Esophagus squamous epithelium (tissue), 5 donors: ENCODE measurements at places on chromosomes 6 and 20.
A peak's percentile ranks its signal among the peaks of the same experiment; 100 is the strongest.

- DNase-seq, result no peak
These were observed 105.4 kb upstream of the AKIRIN2 start for GRCh38 chr6:87807475-87807874.

DNA sequence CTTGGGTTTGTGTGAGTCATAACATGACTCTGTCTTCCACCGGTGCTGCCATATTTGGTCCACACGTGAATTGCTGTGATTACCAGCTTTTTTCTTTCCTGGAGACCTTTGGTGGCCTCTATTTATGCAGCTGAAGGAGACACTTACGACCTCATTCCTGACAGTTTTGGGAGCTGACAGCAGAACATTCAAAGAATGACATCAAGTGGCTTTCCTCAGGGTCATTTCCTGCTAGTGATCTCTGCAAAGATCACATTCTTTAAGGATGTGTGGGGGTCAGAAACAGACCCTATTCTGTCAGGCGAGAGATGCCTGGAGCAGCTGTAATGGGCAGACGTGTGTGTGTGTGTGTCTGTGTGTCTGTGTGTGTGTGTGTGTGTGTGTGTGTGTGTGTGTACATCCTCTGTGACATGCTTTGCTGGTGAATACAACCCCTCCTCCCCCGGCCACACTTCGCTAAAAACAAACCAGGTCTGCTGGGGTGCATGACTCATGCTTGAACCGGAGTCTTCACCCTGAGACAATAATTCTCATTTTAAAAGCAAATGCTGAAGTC lies 115.6 kb downstream of the TMEM170B start:
- DNase-seq, result no peak

DNA sequence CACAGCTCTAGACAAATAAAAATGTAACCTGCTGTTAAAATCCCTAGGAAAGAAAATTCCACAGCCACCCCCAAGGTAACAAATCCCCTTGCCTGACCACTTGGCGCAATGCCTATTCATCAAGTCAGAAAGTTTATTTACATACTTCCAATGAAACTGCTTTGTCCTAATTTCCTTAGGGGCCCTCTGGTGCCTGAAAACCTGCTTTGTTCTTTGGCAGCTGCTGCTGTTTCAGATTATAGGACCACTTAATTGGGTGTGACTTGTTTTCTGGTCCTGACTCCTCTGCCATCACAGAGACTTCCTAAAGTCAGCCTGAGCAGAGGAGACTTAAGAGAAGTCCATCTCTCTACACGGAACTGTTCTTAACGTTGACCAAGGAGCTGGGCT lies 323.6 kb downstream of the UBE3D start:
- DNase-seq, result no peak

- no peak for DNase-seq
These were observed 71.4 kb downstream of the VTA1 start for GRCh38 chr6:142218446-142218845.

- DNase-seq, result no peak
These were observed 38.8 kb downstream of the PLN start for GRCh38 chr6:118586746-118587485.

DNA sequence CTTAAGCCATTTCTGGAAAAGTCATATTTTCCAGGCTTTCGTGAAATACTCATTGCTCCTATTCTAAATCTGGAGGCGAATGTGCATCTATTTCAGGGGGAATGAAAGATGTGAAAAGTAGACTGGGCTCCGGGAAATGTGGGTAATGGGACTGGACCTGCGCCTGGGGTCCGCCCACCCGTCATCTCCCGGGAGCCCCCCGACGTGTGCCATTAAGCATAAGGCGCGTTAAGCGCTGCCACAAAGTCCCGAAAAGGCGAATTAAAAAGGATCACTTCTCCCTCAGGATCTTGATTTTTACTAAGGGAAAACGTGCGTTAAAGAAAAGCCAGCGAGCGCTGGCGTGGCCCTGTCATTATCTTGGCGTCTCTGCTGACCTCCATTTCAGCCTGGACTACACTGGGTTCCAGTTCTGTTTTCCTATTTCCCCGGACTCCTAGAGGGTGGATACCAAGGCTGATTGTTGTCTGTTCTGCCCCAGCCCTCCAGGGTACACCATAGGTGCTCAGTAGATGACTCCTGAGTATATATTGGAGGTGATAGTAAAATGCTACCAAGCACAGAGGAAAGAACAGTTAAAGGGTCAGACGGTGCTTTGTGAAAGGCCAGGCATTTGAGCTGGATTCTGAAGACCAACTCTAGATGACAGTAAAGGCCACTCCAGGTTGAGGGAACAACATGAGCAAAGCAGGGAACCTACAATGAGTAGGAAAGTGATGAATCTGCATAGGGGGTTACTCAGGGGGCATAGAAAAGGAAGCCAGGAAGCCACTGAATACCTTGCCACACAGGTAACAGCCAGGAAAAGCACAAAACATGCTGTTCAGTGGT lies 89.2 kb upstream of the ARID1B start:
- DNase-seq, result no peak

- DNase-seq, result no peak
These were observed 29.1 kb upstream of the APCDD1L start for GRCh38 chr20:58544286-58544685.

GRCh38 chr20:62606016-62606415 lies 36.3 kb upstream of the SLCO4A1 start:
- no peak for DNase-seq

GRCh38 chr6:150027806-150028565 lies 2.7 kb upstream of the RAET1L start:
- DNase-seq, result no peak

- DNase-seq, result no peak
These were observed 287.0 kb downstream of the CLIC5 start for GRCh38 chr6:45728674-45729073.

- DNase-seq, result no peak
These were observed 155.6 kb upstream of the SNX9 start for GRCh38 chr6:157667211-157668008.

DNA sequence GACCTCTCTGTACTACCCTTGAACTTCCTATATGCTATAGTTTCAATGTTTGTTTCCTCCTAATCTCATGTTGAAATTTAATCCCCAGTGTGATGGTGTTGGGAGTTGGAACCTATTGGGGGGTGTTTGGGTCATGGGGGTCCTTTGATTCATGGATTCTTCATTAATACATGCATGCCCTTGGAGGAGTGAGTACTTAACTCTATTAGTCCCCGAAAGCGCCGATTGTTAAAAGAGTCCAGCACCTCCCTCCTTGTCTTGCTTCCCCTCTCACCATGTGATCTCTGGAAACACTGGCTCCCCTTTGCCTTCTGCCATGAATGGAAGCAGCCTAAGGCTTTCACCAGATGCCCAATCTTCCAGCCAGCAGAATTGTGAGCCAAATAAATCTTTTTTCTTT lies 31.7 kb downstream of the NCR2 start:
- no peak for DNase-seq

DNA sequence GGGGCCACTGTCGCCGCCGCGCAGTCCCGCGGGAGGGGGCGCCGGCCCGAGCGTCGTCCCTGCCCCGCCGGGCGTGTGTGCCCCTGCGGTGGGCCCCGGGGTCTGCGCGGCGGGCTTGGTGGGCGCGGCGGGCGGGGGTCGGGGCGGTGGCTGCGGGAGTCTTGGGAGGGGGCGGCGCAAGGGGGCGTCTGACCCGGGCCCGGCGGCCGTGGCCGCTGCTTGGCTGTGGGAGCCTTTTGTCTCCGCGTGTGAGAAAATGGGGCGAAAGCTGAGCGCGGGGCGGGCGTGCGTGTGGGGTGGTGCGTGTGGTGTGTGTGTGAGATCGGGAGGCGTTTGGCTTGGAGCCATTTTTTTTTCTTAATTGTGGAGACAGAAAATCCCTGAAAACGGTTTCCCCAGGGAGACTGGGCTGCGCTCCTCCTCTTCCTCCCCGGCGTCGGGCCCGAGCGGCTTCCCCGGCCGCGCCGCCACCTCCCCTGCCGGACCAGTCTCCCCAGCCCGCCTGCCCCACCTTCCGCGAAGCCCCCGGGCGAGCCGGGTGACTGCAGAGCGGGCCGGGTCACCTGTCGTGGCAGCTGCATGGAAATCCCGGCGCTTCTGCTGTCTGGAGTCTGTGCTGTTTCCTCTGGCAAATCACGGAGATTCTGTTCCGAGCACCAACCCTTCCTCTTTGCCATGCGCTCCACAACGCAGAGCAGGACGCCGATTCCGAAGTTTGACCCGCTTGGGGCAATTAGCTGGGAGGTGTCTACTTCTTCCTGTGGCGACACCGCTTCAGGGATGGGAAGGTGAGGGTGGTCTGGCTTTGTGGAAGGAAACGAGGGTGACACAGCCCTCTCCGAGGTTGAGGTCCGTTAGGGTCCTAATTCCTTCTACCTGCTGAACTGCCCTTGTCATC lies 64.4 kb downstream of the GTF2H5 start:
- peak; percentile 3 for DNase-seq

GRCh38 chr20:35743693-35744491 lies 1.8 kb upstream of the RBM39 start:
- no peak for DNase-seq

DNA sequence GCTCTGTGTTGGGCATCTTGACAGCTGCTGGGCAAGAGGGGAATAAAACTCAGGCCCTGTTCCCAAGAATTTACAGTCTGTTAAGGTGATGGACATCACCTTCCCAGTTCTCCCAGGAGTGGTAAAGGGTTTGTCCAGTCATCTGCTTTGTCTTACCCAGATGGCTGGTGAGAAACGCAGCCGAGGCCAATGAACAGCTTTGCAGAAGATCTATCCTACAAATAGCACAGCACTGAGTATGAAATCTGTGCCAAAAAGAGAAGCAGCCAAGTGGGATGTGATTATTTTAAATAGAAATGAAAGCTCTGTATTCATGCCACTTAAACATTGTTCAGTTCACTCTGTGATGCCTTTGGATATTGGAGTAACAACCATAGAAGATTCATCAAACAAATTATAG lies 132.7 kb upstream of the SLC22A16 start:
- no peak for DNase-seq

GRCh38 chr6:97705568-97705967 lies 422.6 kb upstream of the MMS22L start:
- no peak for DNase-seq

DNA sequence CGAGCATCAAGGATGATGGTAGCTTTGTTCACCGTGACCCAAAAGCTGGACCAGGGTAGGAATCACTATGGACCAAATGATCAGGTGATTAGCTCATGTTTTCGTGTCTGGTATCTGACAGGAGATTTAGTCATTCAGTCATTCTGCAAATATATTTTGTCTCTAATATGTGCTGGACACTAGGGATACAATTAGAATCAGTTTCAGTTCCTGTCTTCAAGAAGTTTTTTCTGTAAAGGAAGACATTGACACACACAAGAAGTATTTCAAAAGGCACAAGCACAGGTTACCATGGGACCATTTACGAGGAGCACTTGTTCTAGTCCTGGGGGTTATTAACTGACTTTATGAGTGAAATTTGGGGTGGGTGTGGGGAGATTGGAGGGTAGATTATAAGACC lies 244.9 kb downstream of the HIVEP2 start:
- no peak for DNase-seq

GRCh38 chr6:119220452-119220851 lies 129.1 kb downstream of the MAN1A1 start:
- no peak for DNase-seq

DNA sequence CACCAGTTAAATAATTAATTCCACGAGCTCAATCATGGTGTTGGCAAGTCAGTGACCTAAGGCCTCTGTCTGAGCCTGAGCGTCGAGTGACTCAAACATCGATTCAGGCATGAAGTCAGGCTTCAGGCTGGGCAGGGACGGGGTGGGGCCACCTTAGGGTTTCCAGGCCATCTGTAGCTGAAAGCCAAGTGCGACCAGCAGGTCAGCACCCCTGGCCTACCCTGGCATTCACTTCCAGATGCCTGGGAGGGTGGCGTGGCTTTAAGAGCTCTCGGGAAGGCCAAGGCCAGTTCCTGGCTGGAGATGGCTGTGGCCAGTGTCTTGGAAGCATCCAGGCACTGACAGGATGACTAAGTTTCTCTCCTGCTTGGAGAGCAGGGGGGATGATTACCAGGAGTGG lies 113.4 kb downstream of the DACT2 start:
- DNase-seq, result no peak

DNA sequence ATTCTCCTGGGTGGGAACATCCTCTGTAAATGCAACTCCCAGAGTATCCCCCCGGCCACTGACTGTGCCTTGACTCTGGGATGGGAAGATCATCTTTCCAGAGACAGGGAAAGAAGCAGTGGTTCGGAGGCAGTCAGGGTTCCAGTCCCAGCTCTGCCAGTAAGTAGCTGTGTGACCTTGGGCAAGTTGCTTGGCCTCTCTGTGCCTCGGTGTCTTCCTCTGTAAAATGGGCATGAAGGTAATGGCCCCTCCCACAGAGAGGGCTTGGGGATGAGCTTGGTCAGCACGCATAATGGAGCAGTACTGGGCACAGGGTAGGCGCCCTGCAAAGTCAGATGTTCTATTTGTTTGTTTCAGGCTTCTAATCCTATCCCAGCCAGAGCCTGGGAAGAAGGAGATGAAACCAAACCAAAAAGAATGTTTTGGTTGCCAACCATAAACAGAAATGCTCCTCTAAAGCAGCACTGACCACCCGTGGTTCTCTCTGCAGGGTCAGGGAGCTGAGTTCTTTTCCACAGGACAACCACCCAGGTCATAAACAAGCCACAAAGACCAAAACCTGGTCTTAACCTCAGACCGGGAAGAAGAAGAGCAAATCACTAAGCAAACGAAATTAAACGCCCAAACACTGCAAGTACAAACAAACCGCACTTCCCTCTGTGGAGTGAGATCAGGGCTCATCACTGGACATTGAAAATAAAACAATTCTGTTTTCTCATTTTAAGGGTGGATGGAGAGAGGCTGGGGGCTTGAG lies 381.0 kb upstream of the SULF2 start:
- no peak for DNase-seq

DNA sequence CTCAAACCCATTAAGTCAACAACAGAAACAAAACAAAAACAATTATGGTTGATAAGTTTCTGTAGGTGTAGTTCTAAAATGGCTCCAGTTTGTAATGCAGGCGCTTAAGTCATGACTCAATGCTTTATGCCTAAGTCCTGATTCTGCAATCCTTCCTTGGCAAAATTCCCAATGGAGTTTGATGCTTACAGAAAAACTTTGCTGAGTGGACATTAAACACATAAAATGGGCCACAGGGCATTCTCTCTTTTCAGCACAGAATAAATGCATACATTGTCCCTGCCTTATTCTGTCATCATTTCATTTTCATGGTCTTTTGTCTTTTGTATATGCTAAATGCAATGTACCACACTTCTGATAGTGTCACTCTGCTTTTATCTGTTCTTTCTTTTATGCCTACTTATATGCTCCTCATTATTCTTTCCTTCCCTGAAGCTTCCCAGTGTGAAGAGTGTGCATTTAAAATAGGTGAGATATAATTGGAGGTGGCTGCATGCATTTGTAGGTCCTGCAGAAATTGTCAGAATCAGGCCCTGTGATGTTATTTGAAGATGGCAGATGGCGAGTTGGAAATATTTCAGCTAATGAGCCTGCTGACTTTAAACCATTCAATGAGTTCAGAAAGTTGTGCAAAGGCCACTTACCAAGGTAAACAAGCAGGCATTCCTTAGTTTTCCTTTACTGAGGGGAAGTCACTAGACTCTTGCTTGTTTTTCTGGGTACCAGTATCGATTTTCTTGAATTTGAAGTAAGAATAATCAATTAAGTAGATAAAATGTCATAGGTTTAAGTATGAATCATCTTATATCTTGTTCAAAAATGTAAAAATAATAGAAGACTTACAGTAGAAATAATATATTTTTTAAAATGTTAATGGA lies 313.1 kb downstream of the TRDN start:
- no peak for DNase-seq

- no peak for DNase-seq
These were observed 17.2 kb upstream of the SCP2D1 start for GRCh38 chr20:18796282-18796833.

GRCh38 chr20:13681248-13682125 lies 42.8 kb upstream of the TASP1 start:
- DNase-seq, result no peak

GRCh38 chr20:29299811-29300578 lies 1957.5 kb upstream of the DEFB115 start:
- no peak for DNase-seq
